ENCODE measurements at places on chromosomes 11 and 22.

DNA sequence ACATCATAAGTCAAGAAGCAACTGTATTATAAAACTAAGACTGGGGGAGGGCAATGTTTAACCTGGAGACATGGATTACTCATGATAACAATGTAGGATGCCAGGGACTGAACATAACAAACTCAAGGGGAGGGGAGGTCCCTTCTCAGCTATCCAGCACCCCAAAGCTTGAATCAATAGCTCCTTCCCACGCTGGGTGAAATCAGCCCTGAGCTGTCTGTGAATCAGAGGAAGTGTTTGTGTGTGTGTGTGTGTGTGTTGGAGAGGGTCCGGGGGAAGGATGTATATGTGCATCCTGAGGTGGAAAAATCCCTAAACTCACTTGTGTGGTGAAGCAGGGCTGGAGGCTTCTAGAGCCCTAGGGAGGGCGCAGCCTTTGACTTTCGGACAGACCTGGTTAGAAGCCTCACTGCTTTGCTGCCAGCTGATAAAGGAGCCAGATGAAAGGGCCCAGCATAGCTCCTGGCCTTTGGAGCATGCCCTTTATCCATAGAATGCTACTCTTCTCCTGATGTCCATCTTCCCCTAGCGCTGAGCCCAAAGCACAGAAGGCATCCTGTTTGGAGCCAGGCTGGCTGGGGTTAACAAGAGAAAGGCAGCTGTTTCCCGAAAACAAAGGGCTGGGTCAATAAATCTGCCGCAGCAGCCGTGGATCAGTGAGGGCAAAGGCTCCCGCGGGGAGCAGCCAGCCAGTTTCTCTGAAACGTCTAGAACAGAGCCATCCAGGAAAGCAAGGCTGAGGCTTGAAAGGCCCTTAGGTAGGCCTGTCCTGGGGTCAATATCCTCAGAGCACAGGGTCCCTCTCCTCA is 35.8 kb downstream of the TNKS1BP1 start:
- DNase-seq: peak; percentile 55

GRCh38 chr22:27090611-27091011 is 433.2 kb downstream of the MIAT start:
- DNase-seq: no peak

- DNase-seq: no peak
These were observed 218.5 kb downstream of the AASDHPPT start for GRCh38 chr11:106295974-106296373.

GRCh38 chr11:120832481-120833238 is 191.2 kb upstream of the TBCEL start:
- no peak for DNase-seq

GRCh38 chr11:57464539-57465181 is 4.3 kb downstream of the RTN4RL2 start:
- DNase-seq: no peak

GRCh38 chr11:124612567-124613246 is 1.5 kb downstream of the PANX3 start:
- DNase-seq: no peak
